ENCODE measurements at places on chromosomes 13 and 19.

DNA sequence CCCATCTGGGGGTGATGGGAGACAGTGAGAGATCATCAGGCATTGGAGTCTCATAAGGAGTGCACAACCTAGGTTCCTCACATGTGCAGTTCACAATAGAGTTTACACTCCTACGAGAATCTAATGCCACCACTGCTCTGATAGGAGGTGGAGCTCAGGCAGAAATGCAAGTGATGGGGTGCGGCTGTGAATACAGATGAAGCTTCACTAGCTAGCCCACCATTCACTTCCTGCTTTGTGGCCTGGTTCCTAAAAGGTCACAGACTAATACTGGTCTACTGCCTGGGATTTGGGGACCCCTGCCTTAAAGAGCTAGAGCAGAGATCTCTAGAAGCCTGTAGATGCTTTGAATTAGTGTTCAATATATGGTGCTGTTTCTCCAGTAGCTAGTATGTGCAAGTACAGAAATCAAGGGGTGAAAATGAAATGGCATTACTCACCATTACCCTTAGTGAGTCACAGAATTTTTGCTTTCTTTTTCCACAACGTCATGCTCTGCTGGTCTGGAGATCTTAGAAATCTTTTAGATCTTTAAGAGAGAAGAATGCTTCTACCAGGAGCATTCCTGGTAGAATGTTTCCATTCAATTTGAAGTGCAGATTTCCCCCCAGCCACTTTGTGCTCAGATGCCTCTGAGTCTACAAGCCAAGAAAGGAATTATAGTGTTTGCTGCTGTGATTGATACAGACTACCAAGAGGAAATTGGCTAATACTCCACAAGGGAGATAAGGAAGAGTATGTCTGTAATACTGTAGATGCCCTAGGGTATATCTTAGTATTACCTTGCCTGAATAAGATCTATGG is 2301.2 kb downstream of the PCDH9 start:
- no peak for DNase-seq

GRCh38 chr19:2476451-2477140 is 669 bp downstream of the GADD45B start:
- DNase-seq, result peak; percentile 39

- no peak for DNase-seq
Measured at GRCh38 chr13:35621989-35622388, 145.5 kb upstream of the MAB21L1 start.

DNA sequence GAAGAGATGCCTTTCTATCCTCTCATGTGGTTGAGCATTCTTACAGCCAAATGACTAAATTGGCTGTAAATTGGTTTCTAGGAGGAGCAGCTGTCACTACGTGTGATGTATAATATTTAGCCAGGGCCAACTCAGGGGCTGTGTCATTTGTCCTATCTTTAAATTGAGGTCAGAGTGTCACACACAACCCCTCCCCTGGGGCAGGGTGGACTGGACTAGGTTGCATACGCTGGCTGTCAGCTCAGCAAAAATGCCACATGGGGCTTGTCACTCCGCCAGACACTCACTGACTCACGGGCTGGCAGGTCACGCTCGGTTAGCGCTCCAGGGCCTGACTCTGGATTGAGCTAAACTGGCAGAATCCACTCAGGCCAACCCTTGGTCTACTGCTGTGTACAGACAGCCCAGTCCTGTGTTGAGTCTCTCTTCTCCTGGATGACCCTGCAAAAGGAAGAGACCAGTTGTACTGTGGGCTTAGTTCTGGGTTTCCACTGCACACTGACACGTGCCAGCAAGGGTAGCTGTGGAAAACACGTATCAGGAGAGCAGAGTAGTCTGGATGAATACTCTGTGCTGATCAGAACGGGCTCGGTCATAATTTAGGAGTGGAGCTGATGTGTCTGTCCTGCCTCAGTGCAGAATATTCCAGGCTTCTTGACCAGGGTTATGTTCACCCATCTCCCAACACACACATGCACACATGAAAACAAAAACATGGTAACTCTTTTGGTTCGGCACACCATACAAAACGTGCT is 29.1 kb downstream of the SHISA2 start:
- no peak for DNase-seq

GRCh38 chr13:110914081-110914330 is 863 bp downstream of the ANKRD10 start:
- DNase-seq, result no peak
